Pulmonary artery endothelial cell (primary cell): ENCODE measurements at places on chromosomes 4 and X. TPM values are rescaled to one million over a fixed set of nuclear protein-coding genes. Genes with fewer than 3 reads are reported as not detected.

The SYP gene
- 0.13 and 0.14 TPM in 2 replicates for total RNA-seq

The SLC34A2 gene
- not detected in 2 replicates for total RNA-seq

The RHOXF1 gene
- total RNA-seq: not detected in 2 replicates

The GLRA3 gene
- total RNA-seq: not detected in 2 replicates

The GYPE gene
- total RNA-seq: 0.13 and 0.49 TPM in 2 replicates

The USP9X gene
- total RNA-seq: 120 and 144 TPM in 2 replicates

The PDGFC gene
- total RNA-seq: 9.8 and 11.7 TPM in 2 replicates

The APEX2 gene
- total RNA-seq: 9.9 and 11.4 TPM in 2 replicates

The CENPVL3 gene
- total RNA-seq: not detected in 2 replicates

The CDS1 gene
- under 0.01 TPM in 1 of 2 replicates, not detected in the other for total RNA-seq

The RBM46 gene
- total RNA-seq: not detected in 2 replicates

The PRDX4 gene
- 170 and 274 TPM in 2 replicates for total RNA-seq

The KLB gene
- total RNA-seq: not detected in 2 replicates

The MTNR1A gene
- total RNA-seq: not detected in 2 replicates

The MAGEA6 gene
- total RNA-seq: not detected in 2 replicates

The MGAT4D gene
- total RNA-seq: not detected in 2 replicates

The GPM6B gene
- 1.1 and 2.2 TPM in 2 replicates for total RNA-seq

The GABRE gene
- 3.7 and 7.1 TPM in 2 replicates for total RNA-seq

The CXCL3 gene
- 1.2 and 1.5 TPM in 2 replicates for total RNA-seq

The H2BW2 gene
- not detected in 2 replicates for total RNA-seq

The FABP2 gene
- not detected in 2 replicates for total RNA-seq
